Small intestine (tissue), 16 donors: ENCODE measurements at places on chromosomes 12 and 14.

- no peak for DNase-seq
Observed at GRCh38 chr14:96660123-96660522, 137.1 kb upstream of the VRK1 start.

GRCh38 chr12:101968770-101969169, 91.4 kb downstream of the DRAM1 start:
- DNase-seq: no peak

- peak; percentile 60 for DNase-seq
Observed at GRCh38 chr14:58501214-58501816, 73.8 kb downstream of the KIAA0586 start.

- DNase-seq: no peak
Observed at GRCh38 chr12:50573271-50573670, 68.5 kb downstream of the DIP2B start.

DNA sequence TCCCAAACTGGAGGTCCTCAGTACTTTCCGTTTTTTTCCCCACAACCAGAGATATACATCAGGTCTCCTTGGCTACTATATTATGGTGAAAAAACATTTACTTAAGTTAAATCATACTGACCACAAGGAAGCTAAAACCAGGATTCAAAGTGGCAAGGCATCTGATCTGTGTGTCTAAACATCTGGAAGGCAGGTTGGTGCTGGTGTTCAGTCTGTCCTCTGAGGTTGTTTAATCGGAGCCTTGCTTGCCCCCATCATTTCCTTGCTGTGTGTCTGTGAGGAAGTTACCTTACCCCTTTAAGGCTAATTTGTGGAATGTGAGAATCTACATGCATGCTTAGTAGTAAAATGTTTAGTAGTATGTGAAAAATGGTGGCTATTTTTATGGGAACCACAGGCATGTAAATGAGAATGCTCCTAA, 75.6 kb downstream of the GALNT4 start:
- no peak for DNase-seq

GRCh38 chr12:71477609-71478008, 38.0 kb downstream of the LGR5 start:
- no peak for DNase-seq

DNA sequence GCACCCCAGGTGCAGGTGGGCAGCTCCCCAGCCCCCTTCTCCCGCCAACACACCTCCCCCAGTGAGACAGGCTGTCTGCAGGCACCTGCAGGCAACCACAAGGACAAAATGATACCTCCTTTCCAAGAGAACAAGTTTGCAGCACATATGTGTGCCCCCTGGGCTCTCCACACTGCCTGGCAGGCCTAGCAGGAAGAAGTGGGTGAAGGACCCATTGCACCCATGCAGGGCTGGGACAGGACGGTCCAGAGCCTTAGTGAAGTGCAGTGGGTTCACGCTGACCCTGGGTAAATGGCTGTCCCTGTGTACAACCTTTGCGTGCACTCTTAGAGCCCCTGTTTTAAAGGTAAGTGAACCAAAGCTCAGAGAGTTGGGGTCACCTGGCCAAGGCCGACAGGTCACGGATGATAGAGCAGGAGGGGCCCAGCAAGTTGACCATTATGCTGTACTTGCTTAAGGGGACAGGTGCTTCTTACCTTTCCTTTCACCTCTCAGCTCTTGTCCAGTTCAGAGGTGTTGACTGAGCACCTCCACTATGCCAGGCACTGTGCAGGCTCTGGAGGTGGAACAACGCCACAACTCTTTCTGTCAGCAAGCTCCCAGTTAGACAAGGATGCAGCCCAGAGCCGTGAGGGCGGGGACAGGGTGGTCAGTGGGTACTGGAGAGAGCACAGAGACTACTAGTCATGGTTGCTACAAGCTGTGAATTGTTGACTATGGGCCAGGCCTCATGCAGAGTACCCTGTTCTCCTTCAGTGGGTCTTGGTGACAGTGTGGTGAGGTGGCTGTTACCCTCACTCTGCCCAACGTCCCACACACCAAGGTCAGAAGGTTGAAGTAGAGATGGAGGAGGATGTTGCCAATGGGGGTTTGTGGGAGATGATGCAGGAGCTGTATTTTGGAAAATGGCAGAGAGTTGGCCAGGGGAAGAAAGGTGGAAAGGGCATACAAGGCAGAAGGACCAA, 125.9 kb downstream of the PAPOLA start:
- DNase-seq: no peak
